ENCODE measurements at places on chromosomes 12 and 14. TPM values are rescaled to one million over a fixed set of nuclear protein-coding genes. Genes with fewer than 3 reads are reported as not detected.

Gene CCDC197
- total RNA-seq, result not detected

Gene CFAP251
- 2.9 TPM for total RNA-seq

Gene SLC7A7
- 7.8 TPM for total RNA-seq

Gene NDUFB1
- 262 TPM for total RNA-seq

Gene SLCO1B1
- not detected for total RNA-seq

Gene SMAGP
- total RNA-seq, result 134 TPM

Gene TAS2R43
- 2.2 TPM for total RNA-seq

Gene RD3L
- not detected for total RNA-seq

Gene FAR2
- total RNA-seq, result 2.4 TPM

All from esophagus squamous epithelium (tissue), 5 donors.